ENCODE measurements at places on chromosomes 12 and 14. TPM values are rescaled to one million over a fixed set of nuclear protein-coding genes. Genes with fewer than 3 reads are reported as not detected.

DNA sequence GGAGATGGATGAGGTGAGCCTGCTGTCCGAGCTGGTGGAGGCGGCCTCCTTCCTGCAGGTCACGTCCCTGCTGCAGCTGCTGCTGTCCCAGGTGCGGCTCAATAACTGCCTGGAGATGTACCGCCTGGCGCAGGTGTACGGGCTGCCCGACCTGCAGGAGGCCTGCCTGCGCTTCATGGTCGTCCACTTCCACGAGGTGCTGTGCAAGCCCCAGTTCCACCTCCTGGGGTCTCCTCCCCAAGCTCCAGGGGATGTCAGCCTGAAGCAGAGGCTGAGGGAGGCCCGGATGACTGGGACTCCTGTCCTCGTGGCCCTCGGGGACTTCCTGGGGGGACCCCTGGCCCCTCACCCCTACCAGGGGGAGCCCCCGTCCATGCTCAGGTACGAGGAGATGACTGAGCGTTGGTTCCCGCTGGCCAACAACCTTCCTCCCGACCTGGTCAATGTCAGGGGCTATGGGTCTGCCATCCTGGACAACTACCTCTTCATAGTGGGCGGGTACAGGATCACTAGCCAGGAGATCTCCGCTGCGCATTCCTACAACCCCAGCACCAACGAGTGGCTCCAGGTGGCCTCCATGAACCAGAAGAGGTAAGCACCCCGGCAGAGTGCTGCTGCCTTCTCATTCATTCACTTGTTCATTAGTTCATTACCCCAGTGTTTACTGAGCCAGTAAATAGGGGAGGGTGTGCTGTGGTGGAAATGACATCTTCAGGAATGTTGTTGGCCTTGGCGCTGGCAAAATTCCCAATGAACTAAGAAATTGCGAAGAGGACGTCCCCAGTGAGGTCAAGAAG, 774 bp upstream of the MANSC4 start:
- H3K27me3 ChIP-seq = peaks cover 10% of the 10 kb centered on the region
- peak; percentile 26 for DNase-seq
- H3K4me1 ChIP-seq = peaks cover 36% of the 10 kb centered on the region
- no peaks in the 10 kb centered on the region for H3K36me3 ChIP-seq
- peak overlapping the region; percentile 77 for H3K4me3 ChIP-seq

GRCh38 chr12:131753005-131753404, 42.1 kb downstream of the SFSWAP start:
- DNase-seq = no peak
- no peak overlapping the region for H3K4me3 ChIP-seq
- peaks cover 10% of the 10 kb centered on the region for H3K4me1 ChIP-seq
- no peak overlapping the region for H3K27ac ChIP-seq
- H3K36me3 ChIP-seq = peaks cover 30% of the 10 kb centered on the region

- H3K27me3 ChIP-seq = peaks cover 6% of the 10 kb centered on the region
- no peak overlapping the region for H3K27ac ChIP-seq
- H3K36me3 ChIP-seq = no peaks in the 10 kb centered on the region
- peaks cover 5% of the 10 kb centered on the region for H3K4me1 ChIP-seq
- no peak for DNase-seq
- no peak overlapping the region for H3K4me3 ChIP-seq
Measured at GRCh38 chr12:4228122-4228580, 45.4 kb upstream of the CCND2 start.

DNA sequence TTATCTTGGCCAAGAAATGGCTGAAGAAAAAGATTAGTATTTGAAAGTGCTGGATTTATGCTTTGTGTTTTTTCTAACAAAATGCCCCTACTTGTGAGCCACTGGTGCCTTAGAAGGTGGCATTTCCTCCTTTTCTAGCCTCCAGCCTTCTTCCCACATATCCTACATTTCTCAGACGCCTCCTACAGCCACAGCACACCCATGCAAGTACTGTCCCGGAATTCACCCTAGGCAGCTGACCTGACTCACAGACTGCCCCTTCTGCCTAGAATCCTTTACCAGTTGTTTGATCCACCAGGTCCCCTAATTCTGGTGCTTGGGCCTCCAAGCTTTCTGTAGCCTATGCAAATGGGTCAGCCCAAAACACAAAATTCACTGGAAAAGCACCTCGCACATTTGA, 166.0 kb downstream of the FOXN3 start:
- H3K4me3 ChIP-seq = no peak overlapping the region
- no peaks in the 10 kb centered on the region for H3K27me3 ChIP-seq
- H3K4me1 ChIP-seq = peaks cover 16% of the 10 kb centered on the region
- no peak for DNase-seq

DNA sequence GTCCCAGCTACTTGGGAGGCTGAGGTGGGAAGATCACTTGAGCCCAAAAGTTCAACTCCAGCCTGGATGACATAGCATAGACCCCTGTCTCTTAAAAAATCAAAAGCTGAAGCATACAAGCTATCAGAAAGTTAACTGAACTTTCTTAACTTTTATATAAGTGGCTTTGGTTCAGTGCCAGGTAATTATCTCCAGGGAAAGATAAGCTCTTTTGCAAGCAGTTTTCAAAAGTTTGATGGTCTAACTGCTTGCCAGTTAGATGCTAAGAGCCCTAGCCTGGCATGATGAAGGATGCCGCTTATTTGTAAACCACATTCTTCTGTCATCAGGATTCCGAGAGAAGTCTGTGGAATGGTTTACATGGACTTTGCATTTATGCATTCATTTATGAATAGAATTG, 409.1 kb downstream of the AEBP2 start:
- peaks cover 5% of the 10 kb centered on the region for H3K27me3 ChIP-seq
- no peaks in the 10 kb centered on the region for H3K36me3 ChIP-seq
- no peak for DNase-seq
- H3K27ac ChIP-seq = no peak overlapping the region
- peaks cover 32% of the 10 kb centered on the region for H3K4me1 ChIP-seq

GRCh38 chr12:27841392-27841882, 61.4 kb upstream of the MANSC4 start:
- no peaks in the 10 kb centered on the region for H3K36me3 ChIP-seq
- H3K4me1 ChIP-seq = no peaks in the 10 kb centered on the region
- H3K27me3 ChIP-seq = no peaks in the 10 kb centered on the region
- no peak for DNase-seq
- no peak overlapping the region for H3K4me3 ChIP-seq

- H3K4me1 ChIP-seq = peaks cover 47% of the 10 kb centered on the region
- no peaks in the 10 kb centered on the region for H3K27me3 ChIP-seq
- H3K4me3 ChIP-seq = peak overlapping the region; percentile 87
- peak overlapping the region; percentile 47 for H3K27ac ChIP-seq
- peak; percentile 23 for DNase-seq
Measured at GRCh38 chr12:7190268-7191055, 976 bp downstream of the PEX5 start.

- no peak overlapping the region for H3K4me3 ChIP-seq
- no peaks in the 10 kb centered on the region for H3K4me1 ChIP-seq
- peaks cover 20% of the 10 kb centered on the region for H3K27me3 ChIP-seq
- no peak overlapping the region for H3K27ac ChIP-seq
- H3K36me3 ChIP-seq = no peaks in the 10 kb centered on the region
- DNase-seq = no peak
Measured at GRCh38 chr12:105468464-105468863, 138.0 kb downstream of the C12orf75 start.

ATF7IP gene
- total RNA-seq = 139 TPM

DNA sequence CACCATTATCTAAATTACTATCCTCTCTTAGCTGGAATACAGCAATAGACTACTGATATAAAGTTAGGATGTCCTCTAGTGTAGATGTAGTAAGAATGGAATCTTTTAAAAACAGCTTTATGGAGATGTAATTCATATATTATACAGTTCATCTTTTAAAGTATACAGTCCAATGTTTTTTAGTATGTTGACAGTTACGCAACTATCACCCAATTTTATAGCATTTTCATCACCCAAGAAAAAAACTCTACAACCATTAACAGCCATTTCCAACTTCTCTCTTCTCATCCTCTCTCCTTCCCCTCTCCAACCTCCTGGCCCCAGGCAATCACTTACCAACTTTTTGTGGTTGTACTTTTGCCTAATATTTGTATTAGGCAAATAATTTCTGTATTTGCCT, 22.6 kb downstream of the EPYC start:
- H3K27ac ChIP-seq = no peak overlapping the region
- H3K27me3 ChIP-seq = peaks cover 6% of the 10 kb centered on the region
- no peak for DNase-seq
- H3K36me3 ChIP-seq = peaks cover 2% of the 10 kb centered on the region

DNA sequence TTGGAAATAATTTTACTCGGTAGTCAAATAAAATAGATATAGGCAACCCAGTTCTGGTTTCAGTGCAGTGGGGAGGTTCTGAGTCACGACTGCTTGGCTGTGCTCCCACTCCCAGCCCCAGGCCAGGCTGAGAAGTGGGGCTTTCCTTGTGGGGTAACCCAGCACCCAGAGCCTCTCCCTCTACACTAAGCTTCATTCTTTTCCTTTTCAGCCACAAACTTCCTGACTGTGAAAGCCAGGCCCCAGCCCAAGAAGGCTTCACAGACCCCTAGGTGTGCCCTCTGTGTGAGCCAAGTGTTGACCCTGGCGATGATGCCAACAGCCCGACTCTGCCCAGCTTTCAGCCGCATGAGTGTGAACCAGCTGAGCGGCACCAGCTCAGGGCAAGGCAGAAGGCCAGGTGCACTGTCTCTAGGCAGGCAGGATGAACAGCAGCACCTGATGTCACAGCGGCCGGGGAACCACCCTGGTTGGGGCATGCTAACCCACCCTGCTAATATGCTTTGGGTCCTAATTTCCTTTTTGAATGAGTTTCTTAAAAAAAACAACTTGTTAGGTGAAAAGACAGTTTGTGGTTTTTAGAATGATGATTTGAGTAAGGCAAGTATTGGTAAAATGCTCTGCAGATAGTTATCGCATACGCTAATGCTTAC, 42.2 kb upstream of the ATP23 start:
- peak overlapping the region; percentile 88 for H3K4me3 ChIP-seq
- peak; percentile 89 for DNase-seq
- H3K27ac ChIP-seq = peak overlapping the region; percentile 76
- H3K27me3 ChIP-seq = peaks cover 26% of the 10 kb centered on the region
- H3K4me1 ChIP-seq = peaks cover 67% of the 10 kb centered on the region

GRCh38 chr14:63504648-63505047, 38.5 kb downstream of the PPP2R5E start:
- H3K4me3 ChIP-seq = no peak overlapping the region
- peaks cover 18% of the 10 kb centered on the region for H3K4me1 ChIP-seq
- no peaks in the 10 kb centered on the region for H3K27me3 ChIP-seq
- no peak overlapping the region for H3K27ac ChIP-seq
- DNase-seq = no peak
- H3K36me3 ChIP-seq = no peaks in the 10 kb centered on the region

DNA sequence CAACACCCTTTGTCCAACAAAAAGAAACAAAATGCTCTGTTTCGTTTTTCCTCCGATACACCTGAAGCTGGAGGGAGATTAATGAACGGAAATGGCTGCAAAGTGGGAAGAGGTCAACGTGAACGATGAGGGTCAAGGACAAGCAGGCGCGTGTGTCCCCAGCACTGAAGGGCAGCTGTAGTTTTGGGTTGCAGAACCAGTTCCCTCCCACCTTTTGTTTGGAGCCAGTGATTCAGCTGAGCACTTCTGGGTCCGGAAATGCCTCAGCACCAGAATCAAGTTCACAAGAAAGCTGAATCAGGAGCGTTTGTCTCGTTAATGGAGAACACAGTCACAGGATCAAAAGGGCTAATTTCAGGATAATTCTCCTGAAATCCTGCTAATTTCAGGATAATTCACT, 51.1 kb upstream of the PWP1 start:
- no peak overlapping the region for H3K4me3 ChIP-seq
- H3K36me3 ChIP-seq = no peaks in the 10 kb centered on the region
- no peaks in the 10 kb centered on the region for H3K27me3 ChIP-seq
- H3K27ac ChIP-seq = no peak overlapping the region
- no peaks in the 10 kb centered on the region for H3K4me1 ChIP-seq
